Foreskin keratinocyte (primary cell): ENCODE measurements at places on chromosomes 7 and 10.

- no peak for DNase-seq
Observed at GRCh38 chr10:130894471-130894870, 417.1 kb downstream of the TCERG1L start.

- DNase-seq, result no peak
Observed at GRCh38 chr10:24947304-24948097, 4.9 kb downstream of the PRTFDC1 start.

DNA sequence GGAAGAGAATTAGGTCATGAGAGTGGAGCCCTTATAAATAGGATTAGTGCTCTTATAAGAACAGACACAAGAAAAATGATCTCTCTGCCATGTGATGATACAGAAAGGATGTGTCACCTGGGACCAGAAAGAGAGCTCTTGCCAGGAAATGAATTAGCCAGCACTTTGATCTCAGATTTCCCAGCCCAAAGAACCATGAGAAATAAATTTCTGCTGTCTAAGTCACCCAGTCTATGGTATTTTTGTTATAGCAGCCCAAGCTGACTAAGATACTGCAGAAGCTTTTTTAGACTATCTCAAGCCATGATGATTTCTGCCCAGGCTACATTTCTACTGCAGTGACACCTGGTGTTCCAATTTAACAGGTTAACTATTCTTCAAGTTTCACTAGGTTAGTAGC, 84.8 kb downstream of the RSU1 start:
- DNase-seq, result peak; percentile 61

- DNase-seq, result no peak
Observed at GRCh38 chr7:46953008-46953407, 628.9 kb downstream of the TNS3 start.

- DNase-seq, result no peak
Observed at GRCh38 chr10:28970231-28970630, 292.9 kb downstream of the BAMBI start.

DNA sequence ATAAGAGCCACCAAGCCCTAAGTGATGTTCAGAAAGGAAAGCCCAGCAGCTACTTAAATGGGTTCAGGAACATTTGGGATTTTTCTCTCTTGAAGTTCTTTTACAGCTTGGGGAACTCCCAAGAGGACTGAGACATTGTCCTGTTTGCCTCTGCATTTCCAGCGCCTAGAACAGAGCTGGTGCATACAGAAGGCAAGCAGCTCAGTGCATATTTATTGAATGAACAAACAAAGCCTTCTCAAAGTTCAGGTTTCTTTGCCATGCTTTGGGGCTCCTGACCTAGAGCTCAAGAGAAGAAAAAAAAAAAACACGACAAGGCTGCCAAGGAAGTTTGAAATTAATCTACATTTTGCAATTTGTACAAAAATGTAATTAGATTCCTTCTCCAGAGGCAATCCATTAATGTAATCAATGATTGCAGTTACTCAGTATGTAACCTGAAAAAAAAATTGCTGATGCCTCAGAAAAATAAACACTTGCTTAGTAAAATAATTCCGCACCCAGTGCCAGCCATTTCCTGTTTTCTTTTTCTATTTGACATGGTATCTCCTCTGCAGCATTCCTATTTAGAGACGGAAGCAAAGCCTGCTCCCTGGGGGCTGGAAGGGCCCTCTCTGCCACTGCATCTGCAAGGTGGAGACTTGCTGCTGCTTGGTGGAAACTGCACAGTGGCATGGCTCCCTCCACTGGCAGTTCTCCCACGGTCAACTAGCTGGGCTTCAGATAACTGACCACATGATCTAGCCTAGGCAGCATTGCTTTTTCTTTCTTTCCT, 157.3 kb downstream of the TMEM178B start:
- no peak for DNase-seq

DNA sequence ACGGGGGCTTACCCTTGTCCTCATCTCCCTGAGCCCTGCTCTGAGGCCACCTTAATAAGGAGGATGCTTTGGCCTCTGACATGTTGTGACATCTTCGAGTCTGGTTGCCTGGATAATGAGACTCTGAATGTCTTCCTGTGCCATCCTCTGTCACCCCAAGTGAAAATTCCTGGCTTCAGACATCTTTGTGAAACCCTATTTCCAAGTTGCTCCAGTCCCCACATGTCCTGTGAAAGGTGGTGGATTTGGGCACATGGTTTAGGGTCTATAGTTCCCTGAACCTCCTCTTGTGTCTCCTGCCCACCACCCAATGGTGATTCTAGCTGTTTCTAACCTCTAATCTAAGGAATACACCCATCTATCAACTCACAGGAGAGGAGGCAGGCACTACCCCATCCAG, 223.1 kb upstream of the GLI3 start:
- no peak for DNase-seq

GRCh38 chr10:98694883-98695282, 248.1 kb upstream of the HPS1 start:
- DNase-seq, result no peak

DNA sequence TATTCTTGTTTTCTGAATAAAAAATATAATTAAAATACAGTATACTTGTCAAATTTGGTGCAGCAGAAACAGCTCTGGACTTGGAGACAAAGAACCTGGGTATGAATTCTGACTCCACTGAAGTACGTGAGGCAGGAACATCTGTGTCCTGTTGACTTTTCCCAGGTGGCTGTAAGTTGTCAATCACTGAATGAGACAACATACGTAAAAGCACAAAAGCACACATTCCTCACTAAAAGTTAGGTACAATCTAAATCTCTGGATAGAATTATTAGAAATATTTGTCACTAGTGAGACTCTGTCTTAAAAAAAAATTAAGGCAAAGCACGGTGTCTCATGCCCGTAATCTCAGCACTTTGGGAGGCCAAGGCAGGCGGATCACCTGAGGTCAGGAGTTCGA, 18.1 kb downstream of the CFAP58 start:
- DNase-seq, result peak; percentile 7

- DNase-seq, result no peak
Observed at GRCh38 chr10:103055105-103055504, 137.0 kb downstream of the CNNM2 start.

GRCh38 chr10:78291722-78292121, 258.1 kb downstream of the RPS24 start:
- DNase-seq, result no peak

DNA sequence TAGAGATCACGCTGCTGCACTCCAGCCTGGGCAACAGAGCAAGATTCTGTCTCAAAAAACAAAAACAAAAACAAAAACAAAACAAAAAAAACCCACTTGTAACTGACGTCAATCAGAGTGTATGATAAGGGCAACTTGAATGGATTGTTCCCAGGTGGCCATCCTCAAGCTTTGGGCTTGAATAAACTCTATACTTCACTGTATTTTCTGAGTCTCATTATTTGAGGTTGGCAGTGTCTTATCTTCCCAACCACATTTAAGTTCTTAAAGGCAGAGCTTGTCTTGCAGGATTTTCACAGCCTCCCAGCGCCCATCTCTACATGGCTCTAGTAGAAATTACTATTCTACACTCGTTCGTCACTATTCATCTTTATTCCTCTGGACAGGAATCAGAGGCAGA, 5.1 kb upstream of the OAT start:
- DNase-seq, result no peak

GRCh38 chr10:114083040-114083439, 39.4 kb downstream of the ADRB1 start:
- DNase-seq, result no peak

DNA sequence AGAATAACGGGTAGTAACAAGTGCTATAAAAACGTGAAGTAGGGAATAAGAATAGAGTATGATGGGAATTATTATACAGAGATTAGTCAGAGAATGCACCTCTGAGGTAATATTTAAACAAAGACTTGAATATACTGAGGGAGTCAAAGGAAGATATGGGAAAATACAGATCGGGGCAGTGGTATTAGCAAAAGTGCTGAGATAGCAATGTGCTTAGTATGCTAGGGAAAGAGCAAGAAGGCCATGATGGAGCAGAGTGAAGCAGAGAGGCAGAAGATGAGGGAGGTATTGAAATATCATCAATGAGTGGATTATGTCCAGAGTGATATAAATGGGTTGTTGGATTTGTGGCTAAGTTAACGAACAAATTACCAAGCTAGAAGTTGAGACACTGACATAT, 96.5 kb upstream of the GPR22 start:
- DNase-seq, result no peak

DNA sequence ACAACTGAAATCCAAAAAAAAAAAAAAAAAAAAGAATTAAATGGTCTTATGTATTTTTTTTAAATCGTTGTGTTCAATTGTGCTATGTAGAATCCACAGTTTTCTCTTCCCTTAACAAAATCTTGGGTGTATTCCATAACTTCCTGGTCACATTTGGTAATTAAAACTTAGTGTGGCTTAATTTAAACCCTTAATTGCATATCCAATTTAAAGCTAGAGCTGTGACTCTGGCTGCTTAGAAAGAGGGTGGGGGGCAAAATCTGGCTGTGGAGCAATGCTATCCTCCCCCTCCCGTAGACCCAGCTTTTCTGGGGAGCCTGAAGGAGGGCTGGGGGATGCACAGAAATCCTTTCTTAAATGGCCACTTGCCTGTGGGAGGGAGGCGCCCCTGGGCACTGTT, 695.1 kb downstream of the INHBA start:
- DNase-seq, result no peak

GRCh38 chr7:128450409-128450808, 5.3 kb upstream of the HILPDA start:
- DNase-seq, result no peak

GRCh38 chr10:50033481-50033880, 34.3 kb upstream of the WASHC2A start:
- DNase-seq, result no peak
